Posterior cingulate gyrus (tissue), 11 donors: ENCODE measurements at places on chromosomes 2 and 18.
A peak's percentile ranks its signal among the peaks of the same experiment; 100 is the strongest.

DNA sequence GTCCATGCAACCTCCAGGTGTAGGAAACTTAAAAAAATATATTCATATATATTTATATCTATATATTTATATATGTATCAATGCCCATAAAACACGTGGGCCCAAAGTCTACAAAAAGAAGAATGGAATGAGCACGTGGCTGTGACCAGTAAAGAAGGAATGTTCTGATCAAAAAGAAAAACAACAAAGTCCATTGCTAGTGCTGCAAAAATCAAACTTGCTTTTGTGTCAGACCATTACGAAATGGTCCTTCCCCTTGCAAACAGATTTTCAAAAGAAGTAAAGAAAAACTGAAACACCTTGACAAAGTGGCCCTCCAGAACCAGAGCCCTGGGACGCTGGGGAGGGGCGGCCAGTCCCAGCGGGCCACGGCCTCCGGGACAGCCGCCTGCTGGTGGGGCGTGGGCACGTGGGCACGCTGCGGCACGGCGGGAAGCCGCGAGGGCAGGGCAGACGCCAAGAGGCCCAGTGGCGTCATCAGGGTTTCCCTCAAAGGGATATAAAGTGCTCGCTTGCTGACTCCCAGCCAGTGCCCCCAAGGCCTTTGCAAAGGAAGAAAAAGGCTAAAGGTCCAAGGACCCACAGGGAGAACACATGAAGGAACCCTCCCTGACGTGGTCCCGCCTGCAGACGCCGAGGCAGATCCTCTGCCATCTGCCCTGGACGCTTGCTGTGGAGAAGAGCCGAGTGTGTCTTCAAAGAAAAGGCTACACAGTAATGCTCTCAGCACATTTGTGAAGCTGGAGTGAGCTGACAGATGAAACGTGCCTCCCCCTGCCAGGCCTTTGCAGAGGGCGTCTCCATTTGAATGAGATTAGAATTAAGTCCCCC lies 201.8 kb downstream of the TWIST2 start:
- DNase-seq: peak; percentile 49

GRCh38 chr2:151315381-151315903 lies 26.0 kb upstream of the NMI start:
- DNase-seq: peak; percentile 36

DNA sequence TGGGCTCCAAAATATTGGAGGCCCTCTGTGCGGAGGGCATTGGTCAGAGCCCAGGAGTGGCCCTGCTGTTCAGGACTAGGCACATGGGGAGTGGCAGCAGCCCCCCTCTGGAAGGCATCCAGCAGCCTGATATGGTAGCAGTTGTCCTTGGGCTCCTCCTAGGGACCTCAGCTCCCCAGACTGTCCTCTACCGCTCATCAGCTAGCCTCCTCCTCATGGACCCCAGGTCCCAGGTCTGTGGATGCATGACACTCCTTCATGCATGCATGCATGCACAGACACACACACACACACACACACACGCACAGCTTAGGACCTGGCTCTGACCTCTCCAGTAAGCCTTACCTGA lies 15.4 kb upstream of the ATP6V1B1 start:
- DNase-seq: no peak

GRCh38 chr2:88606371-88607030 lies 20.8 kb downstream of the EIF2AK3 start:
- DNase-seq: no peak

DNA sequence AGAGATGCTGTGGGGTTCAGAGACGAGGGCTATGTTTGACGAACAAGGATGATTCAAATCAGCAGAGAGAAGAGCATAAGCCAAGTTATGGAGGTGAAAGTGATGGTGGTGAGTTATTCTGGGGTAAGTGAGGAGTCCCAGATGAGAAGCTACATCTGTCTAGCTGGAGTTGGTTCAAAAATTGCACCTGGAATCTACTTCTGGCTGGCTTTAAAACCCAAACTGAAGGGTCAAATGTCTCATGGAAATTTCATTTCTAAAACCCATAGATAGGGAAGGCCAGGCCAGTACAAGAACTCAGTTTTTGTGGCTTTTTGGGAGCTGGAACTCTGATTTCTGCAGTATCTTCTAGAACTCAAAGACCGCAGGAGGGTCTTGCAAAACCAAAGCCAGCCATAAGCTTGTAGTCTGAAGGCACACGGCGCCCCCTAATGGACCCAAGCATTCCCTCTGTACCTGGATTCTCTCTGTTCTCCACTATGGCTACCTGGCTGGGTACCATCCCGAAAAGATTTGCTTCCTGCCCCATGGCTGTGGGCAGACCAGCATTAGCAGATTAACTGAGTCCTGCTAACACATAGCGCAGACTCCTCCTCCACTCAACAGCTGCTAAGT lies 229.1 kb upstream of the SLC14A2 start:
- no peak for DNase-seq

GRCh38 chr18:41532344-41533086 lies 422.5 kb upstream of the PIK3C3 start:
- no peak for DNase-seq
